ENCODE measurements at places on chromosomes 3 and 15. TPM values are rescaled to one million over a fixed set of nuclear protein-coding genes. Genes with fewer than 3 reads are reported as not detected.

DNA sequence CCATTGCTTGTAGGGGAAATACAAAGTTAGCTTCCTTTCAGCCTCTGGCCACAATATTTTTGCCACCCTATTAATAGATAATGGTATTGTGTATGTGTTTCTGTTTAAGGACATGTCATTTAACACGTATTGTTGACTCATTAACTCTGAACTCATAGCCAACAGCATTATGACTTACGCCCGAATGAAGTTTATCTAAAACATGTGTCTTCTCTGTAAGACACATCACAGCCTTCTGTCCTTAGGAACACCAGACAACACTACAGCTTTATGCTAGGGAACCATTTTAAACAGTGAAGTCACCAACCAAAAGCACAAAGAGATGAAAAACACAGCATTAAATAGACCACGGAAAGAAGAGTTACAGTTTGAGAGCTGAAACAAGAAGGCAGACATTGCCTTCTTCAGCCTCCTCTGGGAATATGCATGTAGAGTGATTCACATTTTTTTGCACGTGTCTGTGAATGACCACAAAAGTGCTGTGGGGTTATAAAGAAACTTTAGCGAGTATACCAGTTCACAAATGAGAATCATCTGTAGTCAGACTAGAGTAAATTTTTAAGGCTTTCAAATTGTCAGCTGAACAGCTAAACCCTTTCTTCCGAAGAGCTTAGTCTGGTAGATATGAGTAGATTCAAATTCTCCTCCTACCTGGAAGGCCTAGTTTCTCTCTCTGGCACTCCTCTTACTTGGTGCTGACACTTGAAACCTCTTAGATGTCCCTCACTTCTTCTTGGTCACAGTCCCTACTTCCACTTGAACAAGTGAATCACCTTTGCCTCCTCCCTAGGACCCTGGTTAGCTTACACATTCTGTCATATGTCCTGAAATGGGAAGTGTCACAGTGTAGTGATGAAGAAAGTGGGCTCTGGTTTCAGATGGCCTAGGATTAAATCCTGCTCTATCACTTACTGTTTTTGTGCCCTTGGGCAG is 32.2 kb downstream of the MCTP2 start:
- DNase-seq: no peak

- DNase-seq: no peak
These were observed 218.2 kb upstream of the TPM1 start for GRCh38 chr15:62824111-62825015.

GRCh38 chr3:141104151-141104821 is 53.1 kb downstream of the SPSB4 start:
- no peak for DNase-seq

GRCh38 chr3:31908391-31909097 is 72.5 kb downstream of the OSBPL10 start:
- DNase-seq: no peak

DNA sequence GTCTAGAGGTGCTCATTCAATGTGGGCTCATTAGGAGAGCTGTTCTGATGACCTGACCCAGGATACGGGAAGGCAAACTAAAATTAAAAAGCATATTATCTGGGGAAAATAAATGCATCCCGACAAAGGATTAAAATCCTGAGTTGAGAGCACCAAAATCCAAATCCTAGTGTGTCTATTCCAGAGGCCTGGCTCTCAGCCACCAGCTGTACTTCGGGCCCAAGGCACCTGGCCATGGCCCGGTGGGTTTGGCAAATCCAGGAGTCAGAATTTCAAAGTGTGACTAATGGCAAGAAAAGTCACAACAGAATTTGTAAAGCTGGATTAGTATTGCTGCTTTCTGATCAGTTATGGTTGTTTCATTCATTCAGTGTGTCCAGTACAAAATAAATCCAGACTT is 2.6 kb upstream of the LYSMD4 start:
- DNase-seq: no peak

The TRPM7 gene
- total RNA-seq: 33.8 TPM

DNA sequence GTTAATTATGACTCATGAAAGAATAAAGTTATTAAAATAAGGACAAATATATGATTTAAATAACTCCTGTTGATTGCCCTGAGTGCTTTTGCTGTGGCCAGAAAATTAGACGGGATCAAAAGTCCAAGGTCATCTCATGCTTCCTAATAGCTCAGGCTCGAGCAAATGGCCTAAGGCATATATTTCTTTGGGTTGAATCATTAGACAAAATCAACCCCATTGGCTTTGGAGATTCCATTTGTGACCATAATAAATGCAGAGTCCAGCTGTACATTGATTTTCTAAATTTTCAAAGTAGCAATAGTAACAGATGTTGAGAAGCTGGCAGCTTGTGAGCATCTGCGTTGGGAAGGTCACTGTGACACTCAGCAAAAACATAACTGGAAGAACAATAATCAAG is 464.5 kb upstream of the TGFBR2 start:
- no peak for DNase-seq

The ZFAND6 gene
- 101 TPM for total RNA-seq

- DNase-seq: no peak
These were observed 2.8 kb downstream of the TOP2B start for GRCh38 chr3:25661694-25662437.

The ATP1B3 gene
- 7.4 TPM for total RNA-seq

DNA sequence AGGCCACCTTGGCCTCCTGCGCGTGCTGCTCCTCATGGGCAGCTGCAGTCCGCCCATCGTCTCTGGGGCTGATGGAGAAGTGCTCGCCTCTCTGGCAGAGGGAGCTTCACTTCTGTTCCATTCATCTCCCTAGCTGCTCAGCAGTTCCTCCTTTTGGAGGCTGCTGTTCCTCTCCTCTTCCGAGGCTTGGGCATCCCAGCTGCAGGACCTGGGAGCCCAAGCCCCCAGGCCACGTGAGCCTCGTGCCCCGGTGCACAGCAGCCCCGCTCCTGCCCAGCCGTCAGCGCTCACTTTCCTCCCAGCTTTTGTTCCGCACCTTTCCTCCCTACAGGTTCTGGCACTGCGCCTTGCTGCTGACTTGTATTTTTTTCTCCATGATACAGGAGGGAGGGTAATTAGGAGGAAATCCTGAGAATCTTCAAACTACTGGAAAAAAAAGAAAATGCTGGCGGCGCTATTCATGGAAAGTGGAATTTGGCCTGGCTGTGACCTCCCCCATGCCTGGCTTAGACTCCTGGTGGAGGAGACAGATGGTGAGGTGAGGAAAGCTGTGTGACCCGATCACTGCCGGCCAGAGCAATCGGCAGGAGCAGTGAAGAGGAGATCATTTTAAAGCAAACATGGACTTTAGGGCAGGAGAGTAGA is 210.1 kb downstream of the CHST2 start:
- no peak for DNase-seq

The UBAP1L gene
- 6.9 TPM for total RNA-seq

GRCh38 chr3:84547971-84548970 is 410.5 kb upstream of the CADM2 start:
- no peak for DNase-seq

- no peak for DNase-seq
These were observed 11.7 kb downstream of the LRRFIP2 start for GRCh38 chr3:37162501-37163245.

DNA sequence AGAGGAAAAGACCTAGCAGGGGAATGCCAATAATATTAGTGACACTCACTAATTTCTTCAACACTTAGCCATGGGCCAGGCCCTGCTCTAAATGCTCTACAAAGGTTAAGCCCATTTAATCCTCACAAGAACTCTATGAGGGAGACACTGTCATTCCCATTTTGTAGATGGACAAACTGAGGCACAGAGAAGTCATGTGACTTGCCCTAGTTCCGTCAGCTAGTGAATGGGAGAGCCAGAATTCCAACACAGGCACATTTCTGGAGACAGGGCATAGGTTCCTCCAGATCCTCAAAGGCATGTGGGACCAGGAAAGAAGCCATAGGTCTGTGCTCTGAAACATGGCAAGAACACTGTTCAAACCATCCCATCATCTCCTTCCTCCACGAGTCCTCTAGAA is 31.5 kb downstream of the LOXL1 start:
- no peak for DNase-seq

GRCh38 chr3:188049606-188050530 is 104.1 kb upstream of the LPP start:
- no peak for DNase-seq

DNA sequence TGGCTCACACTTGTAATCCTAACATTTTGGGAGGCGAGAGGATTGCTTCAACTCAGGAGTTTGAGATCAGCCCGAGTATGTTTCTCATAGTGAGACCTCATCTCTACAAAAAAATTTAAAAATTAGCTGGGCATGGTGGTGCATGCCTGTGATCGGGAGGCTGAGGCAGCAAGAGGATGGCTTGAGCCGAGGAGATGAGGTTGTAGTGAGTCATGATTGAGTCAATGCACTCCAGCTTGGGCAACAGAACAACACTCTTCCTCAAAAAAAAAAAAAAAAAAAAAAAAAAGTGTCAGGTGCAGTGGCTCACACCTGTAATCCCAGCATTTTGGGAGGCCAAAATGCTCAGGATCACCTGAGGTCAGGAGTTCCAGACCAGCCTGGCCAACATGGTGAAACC is 2.4 kb downstream of the RPL39L start:
- no peak for DNase-seq

GRCh38 chr3:197428117-197428801 is 127.5 kb downstream of the BDH1 start:
- no peak for DNase-seq

DNA sequence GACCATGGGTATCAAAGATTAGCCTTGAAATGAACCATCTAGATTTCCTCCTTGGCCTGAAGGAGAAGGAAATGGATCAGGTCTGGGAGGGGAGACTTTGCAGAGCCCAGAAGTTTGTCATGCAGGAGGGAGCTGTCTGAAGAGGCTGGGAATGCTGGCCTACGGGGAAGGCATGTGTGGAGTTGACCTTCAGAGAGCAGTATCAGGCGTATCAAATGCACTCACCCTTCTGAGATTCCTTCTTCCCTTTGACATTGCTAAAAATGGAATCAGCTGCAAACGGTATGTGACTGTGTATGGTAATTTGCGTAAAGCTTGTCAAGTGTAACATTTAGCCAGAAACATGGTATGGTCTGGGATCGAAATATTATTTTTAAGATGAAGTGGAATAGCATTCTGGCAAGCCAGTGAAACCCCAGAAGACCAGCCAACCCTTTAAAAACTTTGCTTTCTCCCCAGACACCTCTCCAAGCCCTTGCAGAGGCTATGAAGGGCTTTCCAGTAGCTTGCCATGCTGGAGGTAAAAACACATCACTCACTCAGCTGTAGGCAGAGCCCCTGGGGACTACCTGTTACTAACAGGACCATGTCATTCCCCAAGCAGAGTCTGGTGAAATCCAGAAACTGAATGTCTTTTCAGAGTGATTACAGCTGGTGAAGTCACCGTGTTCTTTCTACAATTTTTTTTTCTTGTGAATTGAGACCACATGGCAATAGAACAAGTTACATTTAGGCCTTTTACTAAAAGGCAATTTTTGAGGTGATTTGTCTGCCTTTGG is 174.7 kb upstream of the SLC24A5 start:
- no peak for DNase-seq

GRCh38 chr3:142225885-142226215 is 465 bp upstream of the GK5 start:
- DNase-seq: no peak

GRCh38 chr3:38142959-38143358 is 4.5 kb downstream of the MYD88 start:
- DNase-seq: peak; percentile 6

DNA sequence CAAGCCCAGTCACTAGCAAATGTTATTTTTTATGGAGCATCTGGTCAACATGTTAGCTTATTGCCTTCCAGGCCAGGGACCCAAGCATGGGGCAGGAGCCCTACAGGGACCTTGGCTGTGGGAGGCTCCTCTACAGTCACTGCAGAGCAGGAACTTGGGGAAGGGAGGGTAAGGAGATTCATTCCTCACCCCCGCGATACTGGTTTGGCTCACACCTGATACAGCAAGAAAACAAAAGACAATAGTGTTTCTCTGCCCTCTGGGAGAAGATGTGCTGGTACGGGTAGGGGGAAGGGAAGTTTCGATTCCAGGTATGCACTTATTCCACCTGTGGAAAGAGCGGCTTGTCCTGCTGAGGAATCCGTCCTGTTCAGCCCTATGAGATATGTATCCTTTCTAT is 77.6 kb downstream of the SLC12A8 start:
- DNase-seq: no peak

GRCh38 chr15:31236184-31237042 is 90.2 kb upstream of the KLF13 start:
- DNase-seq: no peak

- no peak for DNase-seq
These were observed 27.8 kb upstream of the IGDCC4 start for GRCh38 chr15:65450556-65450955.

The FGF12 gene
- 0.14 TPM for total RNA-seq

DNA sequence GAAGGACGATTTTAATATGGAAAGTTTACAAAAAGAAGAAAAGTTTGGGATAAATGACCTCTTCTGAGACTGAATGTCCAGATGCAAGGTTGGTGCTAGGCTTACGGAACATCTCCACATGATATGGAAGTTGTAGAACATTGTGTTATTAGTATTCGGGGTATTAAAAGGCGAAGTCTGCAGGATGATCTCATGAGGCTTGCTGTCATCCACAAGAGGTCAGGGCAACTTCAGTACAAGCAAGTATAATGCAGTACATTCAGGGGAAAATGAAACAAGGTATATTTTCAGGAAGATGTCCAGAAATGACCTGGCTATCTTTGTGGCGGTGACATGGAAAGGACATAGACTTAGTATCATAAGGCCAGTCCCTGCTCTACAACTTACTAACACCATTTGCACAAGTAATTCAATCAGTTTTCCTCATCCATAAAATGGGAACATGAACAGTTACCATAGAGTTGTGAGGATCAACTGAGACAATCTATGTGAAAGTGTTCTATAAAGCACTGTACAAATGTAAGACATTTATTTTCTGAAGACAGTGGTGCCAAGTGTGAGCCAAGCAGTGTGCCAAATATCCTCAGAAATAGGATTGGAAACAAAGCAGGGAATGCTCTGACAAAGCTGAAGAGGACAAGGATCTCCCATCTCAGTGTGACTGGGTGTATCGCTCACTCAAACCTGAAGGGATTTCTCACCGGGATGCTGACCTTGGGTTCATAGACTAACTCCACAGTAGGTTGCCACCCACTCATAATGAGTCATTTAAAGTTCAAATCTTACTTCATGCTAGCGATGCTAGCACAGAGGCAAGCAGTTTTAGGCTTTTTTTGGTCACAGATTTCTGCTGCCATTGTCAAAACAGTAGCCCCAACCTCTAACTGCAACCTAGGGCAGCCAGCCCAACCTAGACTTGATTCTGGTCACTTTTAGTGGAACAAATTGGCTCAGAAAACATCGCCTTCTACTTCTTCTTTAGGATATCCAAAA is 118.3 kb downstream of the TIGIT start:
- no peak for DNase-seq

The MNS1 gene
- total RNA-seq: 1.3 TPM

DNA sequence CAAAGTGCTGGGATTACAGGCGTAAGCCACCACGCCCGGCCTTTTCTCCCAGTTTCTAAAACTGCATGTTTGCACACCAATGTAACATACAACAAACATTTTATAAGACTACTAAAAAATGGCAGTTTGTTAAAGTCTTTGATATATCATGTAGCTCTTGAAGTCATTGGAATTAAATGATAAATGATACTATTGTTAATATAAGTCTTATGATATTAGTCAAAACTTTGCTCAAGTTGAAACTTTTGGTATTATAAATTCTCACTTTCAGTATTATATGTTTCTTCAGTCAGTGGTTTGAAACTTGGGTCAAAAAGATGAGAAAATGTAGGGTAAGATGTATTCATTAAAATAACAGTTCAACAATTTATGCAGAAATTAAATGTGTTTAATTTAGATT is 117.6 kb upstream of the TBL1XR1 start:
- no peak for DNase-seq

The ZNF662 gene
- 3.9 TPM for total RNA-seq

- DNase-seq: no peak
These were observed 426.2 kb downstream of the NR2F2 start for GRCh38 chr15:96756656-96757055.

All from liver (tissue), 10 donors.